Lung (tissue), 17 donors: ENCODE measurements at places on chromosomes 1 and 21. TPM values are rescaled to one million over a fixed set of nuclear protein-coding genes. Genes with fewer than 3 reads are reported as not detected.
A peak's percentile ranks its signal among the peaks of the same experiment; 100 is the strongest.

DNA sequence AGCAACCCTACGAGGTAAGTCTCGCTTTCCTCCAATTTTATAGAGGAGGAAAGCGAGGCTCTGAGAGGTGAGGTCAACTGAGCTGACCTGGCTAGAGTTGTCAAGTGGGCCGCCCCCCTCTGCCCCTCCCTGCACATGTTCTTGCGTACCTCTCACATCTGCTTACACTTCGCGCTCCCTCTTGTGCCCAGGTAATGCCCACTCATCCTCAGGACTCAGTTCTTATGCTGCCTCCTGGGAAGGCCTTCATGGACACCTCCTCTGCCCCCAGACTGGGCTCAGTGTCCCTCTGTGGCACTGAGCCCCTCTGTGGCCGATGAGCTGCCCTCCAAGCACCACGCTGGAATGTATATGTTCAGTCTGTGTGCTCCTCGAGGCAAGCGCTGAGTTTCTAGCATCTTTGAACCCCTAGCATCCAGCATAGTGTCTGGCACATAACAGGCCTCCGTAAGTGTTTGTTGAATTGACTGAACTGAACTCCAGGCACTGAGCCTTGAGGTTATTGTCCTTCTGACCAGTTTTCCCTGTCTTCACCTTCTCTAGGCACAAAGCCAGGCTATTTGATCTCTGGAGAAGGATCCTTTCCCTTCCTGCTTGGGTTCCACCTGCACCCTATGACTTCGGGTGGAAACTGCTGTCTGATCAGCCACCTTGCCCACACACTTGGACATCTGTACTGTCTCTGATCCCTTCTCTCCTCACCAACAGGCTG is 13.5 kb downstream of the MOV10 start:
- H3K27me3 ChIP-seq = no peaks in the 10 kb centered on the region
- no peak overlapping the region for H3K4me3 ChIP-seq
- no peak overlapping the region for H3K27ac ChIP-seq
- H3K36me3 ChIP-seq = peaks cover 22% of the 10 kb centered on the region
- no peaks in the 10 kb centered on the region for H3K4me1 ChIP-seq

GRCh38 chr1:30914931-30915330 is 6.4 kb upstream of the SDC3 start:
- no peaks in the 10 kb centered on the region for H3K36me3 ChIP-seq
- no peaks in the 10 kb centered on the region for H3K27me3 ChIP-seq
- H3K27ac ChIP-seq = no peak overlapping the region
- no peak for DNase-seq
- H3K4me1 ChIP-seq = no peaks in the 10 kb centered on the region
- H3K4me3 ChIP-seq = no peak overlapping the region

DNA sequence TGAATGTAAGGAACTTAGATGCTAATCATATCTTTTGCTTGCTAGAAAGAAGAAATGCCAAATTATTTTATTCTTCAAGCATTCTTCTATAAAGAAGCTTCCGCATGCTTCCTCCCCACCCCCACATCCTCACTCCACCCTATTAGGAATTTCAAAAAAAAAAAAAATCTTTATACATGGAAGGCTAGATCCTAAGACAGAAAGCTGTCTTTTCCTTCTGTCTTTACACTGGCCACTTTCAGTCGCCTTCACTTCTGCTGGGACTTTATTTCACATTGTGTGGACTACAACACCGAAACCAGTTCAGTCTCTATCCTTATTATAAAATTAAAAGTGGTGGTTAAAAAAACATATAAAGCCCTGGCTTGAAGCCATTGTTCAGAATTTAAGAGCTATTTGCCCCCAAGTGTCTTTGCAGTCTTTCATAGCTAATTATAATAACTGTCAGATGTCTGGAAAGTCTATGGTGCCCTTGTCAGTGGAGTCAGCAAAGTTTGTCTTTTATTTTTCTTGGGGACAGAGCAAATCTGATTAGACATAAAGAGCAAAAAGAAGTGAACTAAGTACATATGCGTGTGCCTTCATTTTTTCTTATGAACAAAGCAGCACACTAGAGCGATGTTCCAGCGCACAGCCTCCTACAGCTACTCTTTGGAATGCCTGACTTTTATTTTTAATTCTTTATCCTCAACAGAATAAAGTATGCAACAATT is 297.7 kb downstream of the PTPRC start:
- no peaks in the 10 kb centered on the region for H3K27me3 ChIP-seq
- peak overlapping the region; percentile 28 for H3K4me3 ChIP-seq
- DNase-seq = peak; percentile 83
- H3K27ac ChIP-seq = no peak overlapping the region
- no peaks in the 10 kb centered on the region for H3K36me3 ChIP-seq
- H3K4me1 ChIP-seq = peaks cover 2% of the 10 kb centered on the region

DNA sequence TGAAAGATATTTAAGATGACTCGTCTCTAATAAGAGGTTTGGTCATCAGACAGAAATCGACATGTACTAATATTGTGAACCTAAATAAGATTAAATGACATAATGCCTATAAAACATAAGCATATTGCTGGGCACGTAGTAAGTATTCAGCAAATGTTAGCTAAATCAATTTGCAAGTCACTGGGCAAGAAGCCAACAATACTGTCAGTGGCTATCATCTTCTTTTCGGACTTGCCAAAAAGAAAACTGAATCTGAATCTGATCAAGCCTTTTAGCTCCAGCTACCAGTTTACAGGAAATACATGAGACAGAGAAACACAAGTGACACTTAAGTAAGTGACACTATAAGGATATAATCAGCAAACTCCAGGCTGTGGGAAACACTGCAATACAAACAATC is 46.0 kb downstream of the RPL5 start:
- no peaks in the 10 kb centered on the region for H3K27me3 ChIP-seq
- DNase-seq = no peak
- peaks cover 6% of the 10 kb centered on the region for H3K4me1 ChIP-seq
- no peak overlapping the region for H3K4me3 ChIP-seq
- no peaks in the 10 kb centered on the region for H3K36me3 ChIP-seq

GRCh38 chr1:192530254-192530653 is 45.3 kb upstream of the RGS1 start:
- H3K27me3 ChIP-seq = no peaks in the 10 kb centered on the region
- no peak overlapping the region for H3K4me3 ChIP-seq
- no peak overlapping the region for H3K27ac ChIP-seq
- H3K4me1 ChIP-seq = peaks cover 7% of the 10 kb centered on the region
- DNase-seq = peak; percentile 45

DNA sequence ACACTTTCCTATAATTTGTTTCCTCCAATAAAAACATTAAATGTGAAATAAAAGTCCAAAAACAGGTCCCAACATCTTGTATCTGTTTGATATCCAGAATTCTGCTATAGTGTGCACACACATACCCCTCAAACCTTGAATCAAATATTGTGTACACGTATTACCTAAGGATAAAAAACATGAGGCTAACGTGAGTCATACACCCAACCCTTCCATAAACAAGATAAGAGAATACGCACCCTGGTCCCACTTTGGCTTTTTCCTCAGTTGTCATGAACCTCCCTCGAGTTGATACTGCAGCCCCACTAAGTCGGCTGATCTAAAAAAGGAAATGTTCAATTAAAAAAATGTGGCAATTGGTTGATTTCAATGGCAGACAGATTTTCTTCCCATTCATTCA is 5.2 kb downstream of the KHDC4 start:
- no peaks in the 10 kb centered on the region for H3K27me3 ChIP-seq
- H3K27ac ChIP-seq = no peak overlapping the region
- peaks cover 27% of the 10 kb centered on the region for H3K36me3 ChIP-seq

Gene FCGR2B
- 6.8 TPM for total RNA-seq

Gene ADGRL4
- total RNA-seq = 16.1 TPM

GRCh38 chr21:38984982-38985567 is 179.3 kb downstream of the ETS2 start:
- peaks cover 29% of the 10 kb centered on the region for H3K4me1 ChIP-seq
- H3K27ac ChIP-seq = peak overlapping the region; percentile 38
- H3K36me3 ChIP-seq = no peaks in the 10 kb centered on the region
- DNase-seq = peak; percentile 33
- no peak overlapping the region for H3K4me3 ChIP-seq

Gene GJA8
- total RNA-seq = not detected

- no peak for DNase-seq
- H3K4me1 ChIP-seq = no peaks in the 10 kb centered on the region
- no peaks in the 10 kb centered on the region for H3K36me3 ChIP-seq
- H3K27ac ChIP-seq = no peak overlapping the region
- no peaks in the 10 kb centered on the region for H3K27me3 ChIP-seq
- H3K4me3 ChIP-seq = no peak overlapping the region
Observed at GRCh38 chr21:38297871-38298270, 41.1 kb downstream of the KCNJ15 start.

- H3K27me3 ChIP-seq = no peaks in the 10 kb centered on the region
- H3K36me3 ChIP-seq = no peaks in the 10 kb centered on the region
- no peak overlapping the region for H3K4me3 ChIP-seq
- H3K27ac ChIP-seq = no peak overlapping the region
- no peaks in the 10 kb centered on the region for H3K4me1 ChIP-seq
Observed at GRCh38 chr1:151923422-151923821, 14.1 kb upstream of the THEM4 start.

Gene PMF1
- 66.9 TPM for total RNA-seq

DNA sequence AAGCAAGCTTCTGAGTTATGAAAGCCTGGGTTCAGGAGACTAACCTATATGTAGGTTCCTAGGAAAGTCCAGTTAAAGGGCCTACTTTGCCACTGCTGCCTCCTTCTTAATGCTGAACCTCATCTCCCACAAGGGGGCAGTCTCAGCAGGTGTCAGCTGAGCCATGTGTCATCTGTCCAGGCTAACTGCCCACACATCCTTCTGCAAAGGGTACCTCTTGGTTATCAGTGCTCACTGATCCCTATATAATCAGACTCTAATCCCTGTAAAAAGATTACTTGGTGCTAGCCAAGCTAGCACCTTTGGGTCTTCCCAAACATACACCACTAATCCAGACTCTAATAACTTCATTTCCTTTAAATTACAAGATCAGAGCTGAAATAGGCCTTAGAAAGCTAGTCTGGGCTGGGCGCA is 9.0 kb downstream of the PRDX1 start:
- peaks cover 2% of the 10 kb centered on the region for H3K4me1 ChIP-seq
- H3K4me3 ChIP-seq = no peak overlapping the region
- H3K36me3 ChIP-seq = peaks cover 61% of the 10 kb centered on the region
- no peaks in the 10 kb centered on the region for H3K27me3 ChIP-seq
- no peak overlapping the region for H3K27ac ChIP-seq

DNA sequence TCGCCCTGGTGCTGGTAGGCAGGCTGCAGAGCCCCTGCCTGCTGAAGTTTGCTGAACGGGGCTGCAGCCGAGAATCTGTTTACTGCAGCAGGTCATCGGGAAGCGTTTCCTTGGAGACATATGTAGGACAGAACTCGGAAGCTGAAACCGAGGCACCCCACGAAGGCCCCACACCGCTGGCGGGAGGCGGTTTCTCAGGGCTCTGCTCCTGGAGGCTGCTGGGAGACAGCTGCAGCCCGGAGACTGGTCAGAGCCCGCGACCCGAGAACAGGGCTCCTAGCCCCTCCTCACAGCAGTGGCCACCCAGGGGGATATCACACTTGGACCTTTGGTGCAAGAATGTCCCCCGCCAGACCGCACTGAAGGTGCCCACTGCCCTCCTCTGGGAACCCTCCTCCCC is 12.7 kb upstream of the PLCH2 start:
- H3K4me1 ChIP-seq = no peaks in the 10 kb centered on the region
- H3K27me3 ChIP-seq = peaks cover 6% of the 10 kb centered on the region
- H3K4me3 ChIP-seq = no peak overlapping the region
- H3K27ac ChIP-seq = no peak overlapping the region

Gene OPTC
- not detected for total RNA-seq

DNA sequence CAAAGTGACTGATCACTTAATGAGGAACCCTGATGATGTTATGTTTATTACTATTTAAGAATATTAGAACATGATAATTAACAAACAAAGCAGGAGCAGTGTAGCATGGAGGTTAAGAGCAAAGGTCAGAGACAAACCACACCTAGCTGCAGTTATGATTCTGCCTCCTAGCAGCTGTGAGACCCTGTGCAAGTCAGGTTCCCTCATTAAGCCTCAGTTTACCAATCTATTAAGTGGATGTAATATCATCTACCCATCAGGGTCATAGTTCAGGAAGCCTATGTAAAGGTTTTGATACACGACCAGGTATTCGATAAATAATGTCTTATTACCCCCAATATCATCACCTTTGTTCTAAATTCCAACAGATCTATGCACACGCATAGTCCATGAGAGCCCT is 32.0 kb downstream of the DUSP10 start:
- no peaks in the 10 kb centered on the region for H3K27me3 ChIP-seq
- DNase-seq = no peak
- no peak overlapping the region for H3K4me3 ChIP-seq

DNA sequence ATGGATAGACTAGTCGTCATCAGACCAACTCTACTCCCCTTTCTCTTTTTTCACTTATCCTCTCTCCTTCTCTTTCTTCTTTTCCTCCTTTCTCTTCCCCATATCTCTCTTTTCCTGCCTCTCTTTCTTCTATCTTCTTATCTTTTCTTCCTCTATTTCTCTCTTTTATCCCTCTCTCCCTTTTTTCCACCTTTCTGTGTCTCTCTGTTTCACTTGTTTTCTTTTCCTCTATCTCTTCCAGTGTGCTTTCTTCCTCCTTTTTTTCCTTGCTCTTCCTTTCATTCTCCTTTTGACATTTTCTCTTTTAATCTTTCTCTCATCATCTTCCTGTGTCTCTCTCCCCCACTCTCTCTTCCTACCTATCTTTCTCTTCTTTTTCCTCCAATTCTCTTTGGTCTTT is 159.0 kb upstream of the PTGFR start:
- no peaks in the 10 kb centered on the region for H3K4me1 ChIP-seq
- no peak for DNase-seq

- H3K4me1 ChIP-seq = no peaks in the 10 kb centered on the region
- H3K27me3 ChIP-seq = no peaks in the 10 kb centered on the region
- H3K36me3 ChIP-seq = no peaks in the 10 kb centered on the region
- no peak overlapping the region for H3K27ac ChIP-seq
- DNase-seq = peak; percentile 2
Observed at GRCh38 chr1:189597083-189597482, 880.6 kb downstream of the BRINP3 start.

GRCh38 chr1:203401199-203401877 is 50.4 kb upstream of the FMOD start:
- no peak for DNase-seq
- no peaks in the 10 kb centered on the region for H3K27me3 ChIP-seq
- no peak overlapping the region for H3K27ac ChIP-seq
- no peaks in the 10 kb centered on the region for H3K36me3 ChIP-seq
- H3K4me3 ChIP-seq = no peak overlapping the region

- peak; percentile 69 for DNase-seq
- H3K27me3 ChIP-seq = no peaks in the 10 kb centered on the region
- no peak overlapping the region for H3K27ac ChIP-seq
Observed at GRCh38 chr1:219659005-219659600, 46.2 kb upstream of the ZC3H11B start.

- peaks cover 10% of the 10 kb centered on the region for H3K4me1 ChIP-seq
- no peaks in the 10 kb centered on the region for H3K36me3 ChIP-seq
- no peak overlapping the region for H3K4me3 ChIP-seq
- DNase-seq = no peak
- no peaks in the 10 kb centered on the region for H3K27me3 ChIP-seq
Observed at GRCh38 chr21:36563341-36563926, 83.5 kb upstream of the CLDN14 start.

DNA sequence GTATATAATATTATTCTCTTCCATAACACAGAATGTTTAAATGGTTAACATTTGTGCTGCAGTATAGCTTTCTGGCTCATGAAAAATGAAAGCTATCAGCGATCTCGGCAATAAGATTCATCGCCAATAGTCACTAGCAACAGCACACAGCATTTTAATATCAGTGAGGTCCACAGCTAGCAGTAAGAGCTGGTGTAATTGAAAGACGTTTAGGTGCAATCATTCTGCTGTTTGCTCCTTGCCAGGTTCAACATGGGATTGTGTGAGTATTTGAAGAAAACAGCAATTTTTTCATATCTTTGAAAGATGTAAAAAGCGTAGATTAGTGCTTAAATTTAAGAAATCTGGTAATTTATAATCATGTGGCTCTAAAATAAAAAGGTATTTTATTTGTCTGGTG is 20.1 kb downstream of the PRKACB start:
- no peak overlapping the region for H3K27ac ChIP-seq
- no peaks in the 10 kb centered on the region for H3K36me3 ChIP-seq
- H3K27me3 ChIP-seq = no peaks in the 10 kb centered on the region
- DNase-seq = no peak
- H3K4me3 ChIP-seq = no peak overlapping the region
